Fibroblast of skin of abdomen (primary cell): ENCODE measurements at places on chromosomes 3 and 15.

DNA sequence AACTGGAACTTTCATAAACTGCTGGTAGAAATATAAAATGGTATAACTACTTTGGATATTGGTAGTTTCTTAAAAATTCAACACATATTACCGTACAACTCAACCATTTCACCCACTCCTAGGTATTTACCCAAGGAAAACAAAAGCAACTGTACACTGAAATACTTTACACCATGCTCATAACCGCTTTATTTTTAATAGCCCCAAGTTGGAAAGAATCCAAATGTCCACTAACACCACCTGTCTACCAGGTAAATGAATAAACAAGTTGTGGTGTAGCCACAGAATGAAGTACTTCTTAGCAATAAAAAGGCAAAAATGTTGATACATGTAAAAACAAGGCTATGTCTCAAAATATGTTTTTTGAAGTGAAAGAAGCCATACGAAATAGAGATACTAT, 215.9 kb upstream of the PEX5L start:
- no peak for DNase-seq

GRCh38 chr3:140347151-140347550, 330.7 kb upstream of the TRIM42 start:
- no peak for DNase-seq

GRCh38 chr15:98616397-98616796, 31.9 kb upstream of the IGF1R start:
- DNase-seq: no peak

DNA sequence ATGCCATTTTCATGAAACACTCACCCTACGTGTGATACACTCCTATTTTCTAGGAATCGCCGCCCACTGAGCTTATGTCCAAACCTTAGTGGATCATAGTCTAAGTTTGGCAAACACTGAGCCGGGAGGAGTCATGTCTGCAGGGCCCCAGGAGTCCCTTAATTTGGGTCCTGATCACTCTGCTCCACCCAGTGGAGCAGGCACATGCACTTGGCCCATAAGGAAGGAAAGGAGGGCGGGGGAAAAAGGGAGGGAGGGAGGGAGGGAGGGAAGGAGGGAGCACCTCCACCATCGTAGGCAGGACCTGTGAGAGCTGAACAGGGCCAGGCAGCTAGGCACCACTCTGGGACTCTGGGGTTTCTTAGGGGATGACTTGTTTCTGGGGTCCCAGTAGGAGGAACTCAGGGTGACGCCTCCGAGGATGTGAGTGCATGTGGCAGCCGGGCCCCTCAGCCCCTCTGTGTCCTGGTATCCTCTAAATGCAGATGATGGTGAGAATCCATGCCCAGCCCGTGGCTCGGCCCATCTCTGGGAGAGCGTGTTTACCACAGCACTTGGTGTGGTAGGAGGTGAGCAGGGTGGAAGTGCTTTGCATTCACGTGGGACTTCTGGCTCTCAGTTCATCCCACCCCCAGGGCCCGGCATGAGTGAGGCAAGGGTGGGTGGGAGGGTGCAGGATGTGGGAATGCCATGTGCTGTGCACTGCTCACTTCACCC, 109.4 kb downstream of the KLF13 start:
- no peak for DNase-seq

GRCh38 chr3:190579514-190580137, 65.7 kb downstream of the IL1RAP start:
- DNase-seq: no peak

- no peak for DNase-seq
Measured at GRCh38 chr15:71883447-71883846, 73.1 kb downstream of the NR2E3 start.

DNA sequence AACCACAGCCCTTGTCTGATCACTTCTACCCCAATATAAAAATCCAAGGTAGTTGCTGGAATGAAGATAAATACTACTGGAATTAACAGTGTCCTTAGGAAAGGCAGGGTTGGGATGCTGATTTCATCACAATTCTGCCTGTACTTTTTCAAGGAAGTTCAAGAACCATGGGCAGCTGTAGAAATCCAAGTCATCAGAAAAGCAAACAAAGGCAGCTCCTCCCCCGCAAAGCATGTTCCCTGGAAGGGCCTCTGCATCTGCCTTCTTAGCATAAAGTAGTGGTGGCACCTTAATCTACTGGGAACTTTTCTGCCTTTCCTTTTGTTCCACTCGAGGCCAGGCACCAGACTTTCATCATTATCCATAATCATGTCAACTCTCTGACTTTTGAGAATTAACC, 54.4 kb downstream of the ERC2 start:
- DNase-seq: no peak

- peak; percentile 61 for DNase-seq
Measured at GRCh38 chr15:83320844-83321243, 36.4 kb upstream of the BNC1 start.

- no peak for DNase-seq
Measured at GRCh38 chr15:64151727-64152506, at the start of gene SNX22. TSS of gene SNX22 (plus strand) at chr15:64151731. CDS start at chr15:64151776, 45 bp downstream.

DNA sequence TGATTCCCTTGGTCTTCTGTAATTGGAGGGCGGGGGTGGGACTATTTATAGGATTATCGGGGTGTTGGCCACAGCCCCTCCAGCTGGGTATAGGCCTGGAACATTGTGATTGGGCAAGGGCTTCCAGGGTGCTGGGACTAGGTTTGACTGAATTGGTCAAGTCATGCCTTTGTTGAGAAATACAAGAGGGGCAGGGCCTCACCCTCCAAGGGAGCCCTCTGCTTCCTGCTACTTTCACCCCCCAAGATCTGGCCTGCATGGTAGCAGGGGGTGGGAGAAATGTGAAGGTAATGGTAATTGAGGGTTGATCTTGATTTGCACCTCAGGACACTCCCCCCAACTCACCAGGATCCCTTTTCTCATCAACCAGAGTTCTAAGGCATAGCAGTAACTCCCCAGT, 25.2 kb downstream of the TRIM71 start:
- DNase-seq: no peak

DNA sequence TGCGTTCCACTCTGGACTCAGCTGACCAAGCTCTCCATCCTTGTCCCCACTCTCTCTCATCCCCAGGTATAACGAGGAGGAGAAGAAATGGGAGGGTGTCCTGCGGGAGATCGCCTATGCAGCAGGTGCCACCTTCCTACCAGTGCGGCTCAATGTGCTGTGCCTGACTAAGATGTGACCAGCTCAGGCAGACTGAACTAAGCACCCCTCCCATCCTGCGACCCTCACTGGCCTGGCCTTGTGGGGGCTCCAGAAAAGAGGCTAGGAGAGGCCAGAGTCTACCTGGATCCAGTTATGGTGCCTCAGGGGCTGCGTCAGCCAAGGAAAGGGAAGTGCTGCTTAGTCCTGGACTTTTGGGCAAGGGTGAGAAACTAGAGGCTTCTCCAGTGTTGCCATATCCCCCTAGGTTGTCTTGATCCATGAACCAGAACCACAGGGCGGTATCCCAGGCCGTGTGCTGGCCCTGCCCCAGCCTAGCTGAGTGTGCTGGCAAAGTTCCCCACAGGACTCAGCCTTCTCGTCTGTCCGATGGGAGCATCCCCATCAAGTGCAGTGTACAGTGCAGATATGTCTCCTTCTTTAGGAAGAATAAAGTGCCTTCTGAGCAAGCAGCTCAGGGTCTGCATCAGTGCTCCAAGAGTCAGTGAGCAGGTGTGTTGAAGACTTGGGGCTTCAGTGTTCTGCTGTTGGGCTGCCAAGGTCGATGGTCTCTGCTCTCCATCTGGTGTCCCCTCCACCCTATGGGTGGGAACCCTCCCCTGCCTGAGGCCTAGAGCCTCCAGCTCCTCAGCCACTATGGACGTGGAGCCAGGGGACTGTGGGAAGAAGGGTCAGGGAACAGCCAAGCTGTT, 6.7 kb downstream of the KLHL40 start:
- DNase-seq: no peak

DNA sequence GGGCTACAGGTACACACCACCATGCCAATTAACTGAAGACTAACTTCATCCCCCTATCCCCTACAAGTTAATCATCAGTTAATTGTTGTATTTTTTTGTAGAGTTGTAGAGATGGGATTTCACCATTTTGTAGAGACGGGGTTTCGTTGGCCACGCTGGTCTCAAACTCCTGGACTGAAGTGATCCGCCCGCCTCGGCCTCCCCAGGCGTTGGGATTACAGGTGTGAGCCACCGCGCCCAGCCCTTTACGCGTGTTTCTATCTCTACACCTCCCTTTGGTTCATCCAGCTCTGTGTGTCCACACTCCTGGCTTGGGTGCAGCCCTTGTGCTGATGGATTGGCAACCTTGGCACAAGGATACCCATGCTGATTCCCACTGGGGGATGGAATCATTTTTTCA, 258.8 kb downstream of the FAM43A start:
- DNase-seq: no peak

DNA sequence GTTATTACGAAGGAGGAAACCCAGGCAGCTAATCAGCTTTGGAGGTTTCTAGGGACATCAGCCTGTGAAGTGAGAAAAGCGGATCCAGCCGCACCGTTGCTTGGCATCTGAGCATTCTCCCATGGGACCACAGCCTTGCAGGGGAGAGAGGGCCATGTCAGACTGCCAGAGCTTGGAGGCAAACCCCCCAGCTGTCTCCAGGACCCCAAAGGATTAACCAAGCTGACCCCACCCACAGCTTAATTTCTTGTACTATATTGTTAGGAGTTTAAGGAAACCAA, 5.1 kb downstream of the IGDCC3 start:
- DNase-seq: no peak

- no peak for DNase-seq
Measured at GRCh38 chr3:23406601-23407000, 203.5 kb downstream of the UBE2E2 start.

- DNase-seq: no peak
Measured at GRCh38 chr3:80788914-80789313, 972.5 kb downstream of the GBE1 start.

GRCh38 chr15:31476866-31477265, 150.2 kb downstream of the KLF13 start:
- DNase-seq: no peak

DNA sequence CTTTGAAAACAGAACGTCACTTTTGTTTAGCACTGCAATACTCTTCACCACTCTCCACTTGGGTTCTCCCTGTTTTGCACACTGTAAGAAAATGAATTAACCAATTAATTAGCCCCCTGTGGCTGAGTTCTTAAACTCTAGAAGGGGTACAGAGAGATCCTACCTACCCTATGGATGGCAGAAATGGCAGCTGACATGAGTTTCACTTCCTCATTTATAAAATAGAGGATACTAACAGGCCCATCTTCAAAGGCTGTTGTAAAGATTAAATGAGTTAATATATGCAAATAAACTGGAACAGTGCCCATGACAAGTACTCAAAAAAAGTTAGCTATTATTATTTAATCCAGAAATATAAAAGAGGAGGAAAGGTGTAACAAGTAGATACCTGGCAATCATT, 36.9 kb downstream of the SUCLG2 start:
- no peak for DNase-seq

DNA sequence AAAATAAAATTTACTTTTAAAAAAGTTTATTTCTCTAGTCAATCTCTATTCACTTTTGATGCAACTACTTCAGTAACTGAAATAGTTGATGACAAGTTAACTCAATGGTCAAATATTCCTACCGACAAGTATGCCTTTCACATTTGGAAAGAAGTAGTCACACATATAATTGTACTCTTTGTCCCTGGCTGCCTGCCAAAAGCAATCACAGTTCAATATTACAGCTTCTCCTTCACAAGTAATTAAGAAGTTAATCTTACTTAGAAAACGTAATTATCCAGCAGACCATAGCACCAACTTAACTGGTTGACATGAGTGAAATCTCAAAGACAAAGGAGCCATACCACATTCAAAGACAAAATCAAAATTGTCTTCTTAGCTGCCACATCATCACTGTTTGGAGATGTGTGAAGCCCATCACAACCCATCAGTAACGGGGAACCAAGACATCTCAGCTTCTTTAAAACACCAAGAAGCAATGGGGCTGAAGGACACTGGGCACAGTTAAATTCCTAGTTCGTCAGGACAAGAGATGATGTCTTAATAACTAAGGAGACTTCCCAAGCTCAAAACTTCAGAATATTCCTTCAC, 86.1 kb downstream of the PLCH1 start:
- no peak for DNase-seq

GRCh38 chr15:37032091-37032775, 68.1 kb downstream of the MEIS2 start:
- no peak for DNase-seq

- peak; percentile 18 for DNase-seq
Measured at GRCh38 chr15:69025320-69025719, 10.8 kb downstream of the NOX5 start.

DNA sequence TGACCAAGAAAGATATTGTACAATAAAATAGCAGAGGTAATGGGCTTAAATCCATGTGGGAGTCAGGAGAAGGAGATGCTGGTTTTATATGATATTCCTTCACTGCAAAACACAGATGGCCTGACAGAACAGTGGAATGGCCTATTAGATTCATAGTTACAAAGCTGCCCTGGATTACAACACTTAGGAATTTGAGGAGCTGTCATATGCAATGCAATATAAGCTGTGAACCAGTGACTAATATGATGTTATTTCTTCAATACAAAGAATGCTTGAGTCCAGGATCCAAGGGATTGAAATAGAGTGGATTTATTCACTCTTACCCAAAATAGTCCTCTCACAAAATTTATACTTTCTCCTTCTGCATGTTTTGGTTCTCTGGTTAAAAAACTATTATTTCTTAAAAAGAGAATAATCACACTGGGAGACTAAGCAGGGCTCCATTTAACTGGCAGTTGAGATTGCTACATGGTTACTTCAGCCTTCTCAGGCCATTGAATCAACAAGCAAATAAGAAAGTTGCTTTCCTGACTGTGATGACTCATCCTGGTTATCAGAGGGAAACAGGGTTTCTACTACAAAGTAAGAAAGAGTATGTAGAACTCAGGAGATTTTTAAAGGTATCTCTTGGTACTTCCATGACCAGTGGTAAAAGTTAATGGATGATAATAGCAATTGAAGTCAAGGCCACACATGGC, 79.8 kb upstream of the ZPLD1 start:
- DNase-seq: peak; percentile 16

DNA sequence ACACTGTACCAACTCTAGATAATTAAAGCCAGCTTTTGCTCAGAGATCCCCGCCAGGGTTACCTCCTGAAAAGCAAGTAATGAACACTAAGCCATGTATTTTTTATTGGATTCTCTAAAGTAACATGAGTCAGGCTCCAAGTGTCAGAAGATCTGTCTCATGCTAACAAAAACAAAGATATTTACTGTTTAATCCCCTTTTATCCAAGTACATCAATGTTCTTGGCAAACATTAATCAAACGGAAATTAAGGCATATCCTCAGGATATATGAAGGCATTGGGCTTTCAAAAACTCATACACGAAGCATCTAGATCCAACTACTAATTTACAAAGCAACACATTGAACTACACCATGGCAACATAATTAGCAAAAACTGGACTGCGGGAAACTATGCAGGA, 37.2 kb downstream of the MYO5A start:
- no peak for DNase-seq

DNA sequence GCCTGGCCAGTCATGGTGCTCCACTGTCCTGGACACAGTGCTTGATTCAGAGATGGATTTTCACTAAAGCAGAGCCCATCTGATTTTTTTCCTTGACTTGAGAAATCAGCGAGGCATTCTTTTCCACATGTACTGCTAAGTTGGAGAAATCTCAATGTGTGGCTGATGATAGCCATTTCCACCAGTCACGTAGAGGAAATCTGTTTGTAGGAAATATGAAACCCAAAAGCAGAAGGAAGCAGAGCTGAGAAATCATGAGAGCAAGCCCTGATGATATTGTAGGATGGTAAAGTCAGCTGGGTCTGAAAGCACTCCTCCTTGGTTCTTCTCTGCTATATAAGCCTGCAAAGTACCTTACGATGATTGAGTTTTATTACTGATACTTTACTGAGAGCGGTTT, 1233.4 kb downstream of the ROBO2 start:
- DNase-seq: no peak

GRCh38 chr3:178982137-178982536, 89.5 kb downstream of the ZMAT3 start:
- DNase-seq: peak; percentile 2

- DNase-seq: no peak
Measured at GRCh38 chr15:31579282-31579681, 252.6 kb downstream of the KLF13 start.
